ENCODE measurements at places on chromosomes 11 and 22.

DNA sequence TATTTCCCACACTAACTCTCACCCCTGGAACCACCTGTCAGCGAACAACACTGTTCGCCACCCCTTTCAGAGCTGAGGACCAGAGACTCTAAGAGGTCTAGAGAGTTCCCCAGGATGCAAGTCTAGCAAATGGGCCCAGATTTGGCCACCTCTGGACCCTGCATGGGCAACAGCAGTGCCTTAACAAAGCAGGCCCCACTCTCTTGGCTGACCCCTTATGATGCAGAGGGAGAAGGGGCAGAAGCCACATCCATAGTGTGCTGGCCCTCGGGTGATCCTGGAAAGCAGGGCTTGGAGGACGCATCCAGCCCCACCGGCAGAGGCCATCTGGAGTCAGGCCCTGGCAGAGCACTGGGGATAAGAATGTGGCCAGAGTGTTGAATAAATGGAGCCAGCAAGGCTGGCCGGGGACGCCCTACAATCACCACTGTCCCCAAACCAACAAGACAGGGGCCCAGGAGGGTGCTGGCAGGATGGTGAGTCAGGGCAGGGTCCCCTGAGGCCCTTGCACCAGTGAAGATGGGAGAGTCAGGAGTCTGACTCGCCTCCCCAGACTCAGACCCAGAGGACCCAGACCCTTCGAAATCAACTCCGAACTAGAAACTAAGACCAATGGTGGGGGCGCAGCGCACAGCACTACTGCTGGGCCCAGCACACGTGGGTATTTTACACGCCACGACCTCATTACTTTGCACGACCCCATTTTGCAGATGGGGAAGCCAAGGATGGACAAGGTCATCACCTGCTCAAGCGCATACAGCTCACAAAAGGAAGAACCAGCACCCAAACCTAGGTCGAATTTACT is 6.5 kb downstream of the CSNK1E start:
- DNase-seq = peak; percentile 3

DNA sequence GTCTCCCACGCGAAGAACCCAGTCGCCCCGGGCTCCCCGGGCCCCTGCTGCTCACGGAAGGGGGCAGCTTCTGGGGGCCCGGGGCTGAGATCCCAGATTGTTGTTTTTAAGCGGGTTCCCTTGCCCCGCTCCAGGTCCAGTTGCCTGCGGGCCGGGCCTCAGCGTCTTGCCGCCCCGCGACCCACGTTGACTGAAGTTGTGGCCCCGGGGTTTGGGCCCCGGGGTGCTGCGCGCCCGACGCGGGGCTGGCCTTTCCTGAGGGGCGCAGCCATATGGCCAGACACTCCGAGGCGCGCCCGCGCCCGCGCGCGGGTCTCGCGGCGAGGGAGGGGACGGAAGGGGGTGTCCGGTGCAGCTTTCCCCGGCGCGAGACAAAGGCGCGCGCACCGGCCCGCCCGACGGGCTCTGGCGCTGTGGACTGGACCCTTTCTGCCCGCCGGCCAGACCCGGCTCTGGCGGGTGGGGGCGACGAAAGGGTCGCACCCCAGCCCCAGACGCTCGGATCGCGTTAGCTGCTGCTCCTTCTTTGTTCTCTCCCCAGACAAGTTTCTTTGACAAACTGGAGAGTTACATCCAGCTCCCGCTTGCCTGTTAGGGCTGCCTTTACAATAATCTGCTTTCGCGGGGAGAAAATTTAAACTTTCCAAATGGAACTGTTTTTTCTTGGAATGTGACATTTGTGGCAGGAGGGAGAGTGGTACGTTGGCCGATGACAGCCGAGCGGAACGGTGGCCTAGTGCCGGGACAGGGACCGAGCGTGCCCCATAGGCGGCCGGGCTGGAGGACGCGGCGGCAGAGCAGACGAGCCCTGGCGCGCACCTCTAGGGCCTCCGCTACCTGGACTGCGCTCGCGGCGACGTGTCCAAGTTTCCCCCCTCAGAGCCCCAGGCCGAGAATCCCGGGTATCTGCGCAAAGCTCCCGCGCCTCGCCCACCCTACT is 716 bp downstream of the AMOTL1 start:
- peak; percentile 68 for DNase-seq

DNA sequence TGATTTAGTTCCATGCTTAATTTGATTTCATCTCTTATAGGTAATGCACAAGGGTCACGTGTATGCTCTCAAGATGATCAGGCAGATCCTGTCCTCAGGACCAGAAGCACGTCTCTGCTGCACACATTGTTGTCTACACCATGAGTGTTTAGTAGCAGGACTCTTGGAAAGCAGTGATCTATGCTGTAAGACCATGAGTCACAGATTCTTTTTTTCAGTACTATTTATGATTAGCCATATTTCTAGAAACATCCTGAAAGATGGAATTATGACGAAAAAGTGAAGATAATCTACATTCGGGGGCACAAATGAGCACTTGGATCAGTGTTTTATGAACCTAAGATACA is 29.6 kb downstream of the ZBED4 start:
- DNase-seq = no peak

GRCh38 chr11:88301488-88302140 is 35.9 kb downstream of the CTSC start:
- DNase-seq = peak; percentile 13

GRCh38 chr11:75276686-75277085 is 36.1 kb downstream of the TPBGL start:
- no peak for DNase-seq

DNA sequence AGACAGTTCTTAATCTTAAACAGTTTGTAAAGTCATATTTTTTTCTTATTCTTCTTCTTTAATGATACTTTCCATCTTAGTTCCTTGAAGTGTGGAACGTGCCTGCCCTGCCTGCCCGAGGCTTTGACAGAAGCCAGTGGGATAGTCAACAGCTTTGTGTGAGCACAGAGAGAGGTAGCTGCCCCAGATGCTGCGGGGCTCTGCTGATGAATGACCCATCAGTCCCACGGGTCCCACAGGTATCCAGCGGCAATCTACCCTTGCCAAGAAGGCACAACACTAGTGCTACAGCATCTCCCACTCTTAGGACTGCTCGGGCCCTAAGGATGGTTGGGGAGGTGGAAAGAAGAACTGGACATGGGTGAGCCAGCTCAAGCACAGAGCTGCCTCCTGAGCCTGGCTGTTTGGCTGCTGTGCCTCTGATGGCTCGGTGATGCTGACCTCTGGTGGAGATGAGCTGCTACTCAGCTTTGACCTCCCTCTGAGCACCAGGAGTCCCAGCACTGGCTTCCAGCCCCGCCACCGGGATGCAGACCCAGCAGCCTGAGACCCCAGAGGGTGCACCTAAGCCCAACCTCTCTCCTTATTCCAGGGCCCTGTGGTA is 11.8 kb upstream of the APLNR start:
- DNase-seq = peak; percentile 85

GRCh38 chr11:71232364-71232763 is 20.0 kb downstream of the SHANK2 start:
- DNase-seq = no peak

- no peak for DNase-seq
These were observed 12.7 kb upstream of the MSANTD2 start for GRCh38 chr11:124812876-124813275.

- no peak for DNase-seq
These were observed 14.0 kb downstream of the GRAMD4 start for GRCh38 chr22:46634011-46634699.

- peak; percentile 66 for DNase-seq
These were observed 141.6 kb downstream of the EFCAB6 start for GRCh38 chr22:43670513-43670912.

DNA sequence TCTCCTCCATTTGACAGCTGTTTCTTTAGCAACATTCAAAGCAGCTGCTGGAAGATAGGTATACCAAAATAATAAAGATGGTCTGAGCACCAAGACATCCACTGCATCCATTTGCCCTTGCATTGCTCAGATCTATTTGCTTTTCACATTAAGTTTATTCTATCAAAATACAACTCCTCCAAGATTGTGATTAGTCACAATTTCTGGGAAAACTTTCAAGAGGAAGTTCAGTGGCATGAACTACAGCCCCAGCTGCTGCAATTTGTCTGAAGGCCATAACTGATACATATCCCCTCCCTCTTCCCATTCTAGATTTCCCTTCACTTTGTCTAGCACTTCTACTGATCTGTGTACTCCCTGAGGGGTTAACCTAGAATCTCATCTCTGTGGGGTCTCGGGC is 117.5 kb upstream of the CEP126 start:
- DNase-seq = no peak

DNA sequence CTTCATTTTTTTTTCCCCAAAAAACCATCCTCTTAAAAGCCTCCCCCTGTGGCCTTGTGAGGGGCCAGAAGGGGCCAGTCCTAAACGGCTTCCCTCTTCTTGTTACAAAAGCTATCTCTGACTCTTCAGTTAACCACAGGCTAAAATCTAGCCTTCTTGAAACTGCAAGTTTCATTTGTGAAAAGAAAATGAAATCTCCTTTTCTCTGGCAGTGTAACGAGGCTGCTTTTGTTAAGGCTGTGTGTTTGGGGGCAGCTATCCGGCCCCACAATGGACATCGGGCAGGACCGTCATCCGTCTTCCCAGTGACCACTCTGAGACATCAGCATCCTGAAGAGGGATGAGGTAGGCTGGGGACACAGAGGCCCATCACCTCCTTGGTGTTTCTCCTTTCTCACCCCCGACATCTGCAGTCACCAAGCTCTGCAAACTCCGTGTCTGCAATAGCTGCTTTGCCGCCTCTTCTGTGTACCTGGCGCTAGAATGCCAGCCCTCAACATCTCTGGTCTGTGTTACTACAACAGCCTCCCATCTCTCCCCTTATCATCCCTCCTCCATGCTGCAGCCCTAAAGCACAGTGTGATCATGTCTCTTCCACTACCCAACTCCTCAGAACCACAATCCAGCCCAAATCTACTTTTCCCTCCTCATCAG is 94.0 kb downstream of the RCN1 start:
- DNase-seq = no peak

DNA sequence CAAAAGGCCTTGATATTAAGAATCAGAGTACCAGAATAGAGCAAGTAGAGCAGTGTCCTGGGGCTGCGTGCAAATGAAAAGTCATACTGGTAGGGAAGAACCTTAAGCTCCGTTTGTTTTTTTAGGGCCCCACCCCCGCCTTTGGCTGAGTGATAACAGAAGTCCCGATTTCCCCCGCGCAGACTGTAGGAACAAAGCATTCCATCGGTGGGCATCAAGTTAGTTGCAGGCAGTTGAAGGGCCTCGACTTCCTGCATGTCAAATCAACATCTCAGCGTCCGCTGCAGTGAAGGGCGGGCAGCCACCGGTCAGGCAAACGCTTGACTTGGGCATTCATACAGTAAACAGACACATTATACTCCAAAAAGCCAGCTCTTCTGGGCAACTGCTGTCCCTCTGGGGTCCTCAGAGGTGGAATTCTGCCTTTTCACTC is 11.7 kb downstream of the LRP4 start:
- DNase-seq = peak; percentile 42

- DNase-seq = no peak
These were observed 100.7 kb downstream of the CELSR1 start for GRCh38 chr22:46436595-46437175.

- no peak for DNase-seq
These were observed 352.8 kb upstream of the FAT3 start for GRCh38 chr11:91871791-91872190.

DNA sequence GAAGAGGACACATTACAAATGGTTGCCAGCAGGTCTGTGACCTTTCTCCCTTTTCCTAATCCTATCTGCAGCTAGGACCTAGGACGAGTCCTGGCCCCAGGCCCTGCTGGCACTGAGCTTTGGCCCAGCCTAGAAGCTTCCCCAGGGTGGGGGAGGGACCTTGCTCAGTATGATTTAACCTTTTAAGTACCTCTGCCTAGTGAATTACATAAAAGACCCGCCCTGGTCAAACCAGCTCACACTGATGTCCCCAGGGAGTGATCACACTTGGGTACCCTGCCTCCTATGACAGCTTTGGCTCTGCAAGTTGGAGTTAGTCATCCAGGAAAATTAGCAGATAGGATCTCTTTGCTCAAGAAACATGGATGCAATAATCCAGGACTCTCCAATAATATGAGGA is 21.9 kb downstream of the ASCC2 start:
- no peak for DNase-seq

- DNase-seq = no peak
These were observed 24.7 kb downstream of the GAL start for GRCh38 chr11:68709062-68709461.

- DNase-seq = no peak
These were observed 3.9 kb upstream of the LMO2 start for GRCh38 chr11:33895752-33896137.

GRCh38 chr11:130380778-130381177 is 47.6 kb downstream of the ADAMTS8 start:
- DNase-seq = no peak

- no peak for DNase-seq
These were observed 86.0 kb downstream of the DENND5A start for GRCh38 chr11:9179141-9179540.

- no peak for DNase-seq
These were observed 9.2 kb downstream of the ZNF74 start for GRCh38 chr22:20402960-20403778.

- no peak for DNase-seq
These were observed 140.8 kb upstream of the ARHGAP20 start for GRCh38 chr11:110852921-110853490.

DNA sequence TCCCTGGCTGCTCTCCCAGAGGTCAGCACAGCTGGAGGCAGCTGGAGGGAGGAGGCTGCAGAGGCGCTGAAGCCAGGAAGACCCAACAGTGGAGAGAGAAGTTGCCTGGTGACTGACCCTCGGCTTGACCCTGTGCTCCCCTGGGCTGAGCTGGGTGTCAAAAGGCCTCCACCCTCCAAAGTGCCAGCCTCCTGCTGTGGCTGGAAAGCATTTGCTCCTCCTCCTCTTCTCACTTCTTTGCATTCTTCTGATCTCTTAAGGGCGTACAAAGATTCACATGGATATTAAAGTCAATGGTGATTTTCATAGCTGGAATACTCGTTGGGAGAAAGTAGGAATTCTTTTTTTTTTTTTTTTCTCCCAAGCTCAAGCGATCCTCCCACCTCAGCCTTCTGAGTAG is 91.7 kb downstream of the MED15 start:
- DNase-seq = no peak

DNA sequence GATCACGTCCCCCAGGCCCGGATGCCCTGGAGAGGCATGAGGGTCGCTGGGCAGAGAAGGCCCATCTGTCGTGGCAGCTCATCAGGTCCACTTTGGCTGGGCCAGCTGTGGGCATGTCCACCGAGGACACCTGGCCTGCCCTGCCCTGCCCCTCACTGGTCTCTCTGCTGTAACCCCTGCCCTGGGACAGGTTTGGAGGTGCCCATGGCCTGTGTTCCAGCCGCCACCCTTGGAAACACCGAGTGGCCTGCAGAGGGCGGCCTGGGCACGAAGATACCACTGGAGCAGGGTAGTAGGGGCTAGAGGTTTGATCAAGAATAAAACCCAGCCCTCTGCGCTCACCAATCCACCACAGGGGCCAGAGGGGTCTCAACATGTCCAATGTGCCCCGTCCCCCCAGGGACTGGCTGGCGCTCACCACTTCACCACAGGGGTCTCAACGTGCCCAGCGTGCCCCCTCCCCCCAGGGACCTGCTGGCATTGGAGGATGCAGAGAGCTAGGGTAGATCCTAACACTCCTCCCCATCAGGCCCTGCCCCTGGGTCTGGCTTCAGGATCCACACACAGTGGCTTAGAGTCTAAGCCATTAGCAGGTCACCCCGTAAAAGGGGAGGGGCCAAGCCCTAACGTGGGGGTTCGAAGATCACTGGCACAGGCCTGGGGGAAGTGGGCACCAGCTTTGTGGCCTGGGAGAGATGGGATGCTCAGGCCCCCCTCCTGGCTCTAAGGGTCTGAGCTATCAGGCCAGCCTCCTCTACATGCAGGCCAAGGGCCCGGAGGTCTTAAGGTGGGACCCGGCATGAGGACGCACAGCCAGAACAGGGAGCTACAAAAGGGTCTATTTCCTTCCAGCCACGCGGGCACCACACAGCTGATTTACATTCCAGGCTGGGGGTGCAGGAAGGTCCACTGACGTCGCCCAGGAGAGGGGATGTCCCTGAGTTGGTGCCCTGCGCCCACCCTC is 1.3 kb upstream of the HDAC10 start:
- peak; percentile 80 for DNase-seq

Data from hepatocyte (in vitro differentiated cells).